ENCODE measurements at places on chromosomes 4 and X. TPM values are rescaled to one million over a fixed set of nuclear protein-coding genes. Genes with fewer than 3 reads are reported as not detected.

The TEX11 gene
- not detected for total RNA-seq

The IQCM gene
- not detected for total RNA-seq

The ETNPPL gene
- total RNA-seq, result not detected

The CPE gene
- 87.3 TPM for total RNA-seq

The PHEX gene
- 1.5 TPM for total RNA-seq

The ITGB1BP2 gene
- total RNA-seq, result 10.9 TPM

The YIPF6 gene
- 27.6 TPM for total RNA-seq

The EIF1AX gene
- total RNA-seq, result 44.1 TPM

The CFAP299 gene
- total RNA-seq, result not detected

The MAGEE1 gene
- total RNA-seq, result 2.0 TPM

DNA sequence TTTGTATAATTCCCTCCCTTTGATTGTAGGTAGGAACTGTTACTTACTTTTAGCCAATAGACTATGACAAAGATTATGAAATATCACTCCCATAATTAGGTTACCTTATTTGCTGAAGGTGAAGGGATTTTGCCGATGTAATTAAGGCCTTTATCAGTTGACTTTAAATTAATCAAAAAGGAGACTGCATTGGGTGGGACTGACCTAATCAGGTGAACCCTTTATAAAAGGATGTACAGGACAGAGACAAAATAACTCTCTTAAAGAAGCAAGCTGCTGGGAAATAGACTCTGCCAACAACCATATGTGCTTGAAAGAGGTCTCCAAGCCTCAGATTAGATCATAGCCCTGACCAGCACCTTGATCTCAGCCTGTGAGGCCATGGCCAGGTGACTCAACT, 167.6 kb downstream of the SOX3 start:
- no peak for DNase-seq

DNA sequence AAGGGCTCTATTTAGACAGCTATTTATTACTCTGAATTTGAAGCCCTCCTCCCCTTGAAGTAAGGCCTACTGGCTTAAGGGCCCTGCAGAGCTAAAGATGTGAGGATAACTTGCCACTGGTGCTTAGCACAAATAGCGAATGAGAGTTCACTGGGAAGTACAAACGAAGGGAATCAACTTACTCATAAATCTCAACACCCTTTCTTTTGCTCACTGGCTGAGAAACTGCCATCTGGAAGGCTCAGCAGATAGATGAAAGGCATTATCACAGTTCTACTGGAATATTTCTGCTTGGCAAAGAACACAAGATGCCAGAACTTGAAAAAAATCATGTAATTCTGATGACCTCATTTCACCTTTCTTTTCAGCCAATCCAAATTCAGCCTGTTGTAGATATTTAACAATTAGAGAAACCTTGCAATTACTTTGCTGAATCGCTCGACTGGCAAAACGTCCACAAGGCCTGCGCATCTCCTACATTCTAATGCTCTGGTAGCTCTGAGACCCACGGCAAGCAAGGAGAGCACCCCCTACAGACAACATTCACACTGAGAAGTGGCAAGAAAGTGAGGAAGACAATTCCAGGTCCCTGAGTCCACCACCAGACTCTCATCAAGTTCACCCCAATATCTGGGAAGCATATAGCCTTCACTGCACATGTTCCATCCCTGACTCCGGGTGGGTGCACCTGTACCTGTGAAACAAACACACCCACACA, 27.5 kb downstream of the TSPAN5 start:
- no peak for DNase-seq

DNA sequence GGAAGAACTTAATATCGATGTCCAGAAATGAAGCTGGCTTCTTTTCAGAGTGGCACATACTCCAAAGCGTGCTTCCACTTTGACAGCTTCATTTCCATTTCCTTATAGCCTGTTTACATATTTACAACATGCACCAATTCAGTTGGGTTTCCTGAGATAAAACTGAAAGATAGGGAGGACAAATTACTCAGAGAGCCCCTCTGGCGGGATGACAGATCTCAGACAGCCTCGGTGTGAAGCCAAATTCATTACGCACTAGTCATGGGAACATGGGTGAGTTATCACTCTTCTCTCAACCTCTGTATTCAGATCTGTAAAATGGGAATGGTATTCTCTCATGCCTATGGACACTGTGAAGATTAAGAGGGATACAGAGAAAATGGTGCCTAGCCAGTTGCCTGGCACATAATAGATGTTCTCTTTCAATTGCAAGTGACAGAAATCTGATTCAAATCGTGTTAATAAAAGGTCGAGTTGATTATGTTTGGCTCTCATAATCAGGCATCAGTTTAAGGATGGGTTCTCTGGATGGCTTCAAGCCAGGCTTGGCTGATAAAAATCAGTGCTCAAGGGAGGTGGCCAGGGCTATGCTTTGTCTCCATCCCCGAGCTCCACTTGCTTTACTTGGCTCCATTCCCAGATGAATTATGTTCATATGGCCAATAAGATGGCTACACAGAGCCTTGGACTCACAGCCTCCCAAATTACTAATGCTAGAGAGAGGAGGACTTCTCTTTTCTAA, 132.2 kb upstream of the C1QTNF7 start:
- DNase-seq, result no peak

- DNase-seq, result no peak
Measured at GRCh38 chr4:33111117-33111516, 2390.9 kb downstream of the PCDH7 start.

DNA sequence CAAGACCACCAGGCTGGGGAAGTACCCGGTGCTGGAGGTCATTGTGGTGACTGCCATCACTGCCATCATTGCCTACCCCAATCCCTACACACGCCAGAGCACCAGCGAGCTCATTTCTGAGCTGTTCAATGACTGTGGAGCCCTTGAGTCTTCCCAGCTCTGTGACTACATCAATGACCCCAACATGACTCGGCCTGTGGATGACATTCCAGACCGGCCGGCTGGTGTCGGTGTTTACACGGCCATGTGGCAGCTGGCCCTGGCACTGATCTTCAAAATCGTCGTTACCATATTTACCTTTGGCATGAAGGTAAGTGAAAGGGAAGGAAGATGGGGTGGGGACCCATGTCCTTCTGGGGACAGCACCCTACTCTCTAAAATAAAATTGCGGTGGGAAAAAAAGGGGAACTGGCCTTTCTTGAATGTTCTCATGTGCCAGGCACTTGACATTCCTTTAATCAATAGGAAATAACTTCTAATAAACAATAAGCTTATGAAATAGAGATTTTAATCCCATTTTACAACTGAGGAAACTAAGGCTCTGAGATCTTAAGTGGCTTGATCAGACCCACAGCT, 51.6 kb downstream of the CLCN4 start:
- no peak for DNase-seq

GRCh38 chr4:8192748-8193738, 6.0 kb upstream of the SH3TC1 start:
- DNase-seq, result peak; percentile 26

DNA sequence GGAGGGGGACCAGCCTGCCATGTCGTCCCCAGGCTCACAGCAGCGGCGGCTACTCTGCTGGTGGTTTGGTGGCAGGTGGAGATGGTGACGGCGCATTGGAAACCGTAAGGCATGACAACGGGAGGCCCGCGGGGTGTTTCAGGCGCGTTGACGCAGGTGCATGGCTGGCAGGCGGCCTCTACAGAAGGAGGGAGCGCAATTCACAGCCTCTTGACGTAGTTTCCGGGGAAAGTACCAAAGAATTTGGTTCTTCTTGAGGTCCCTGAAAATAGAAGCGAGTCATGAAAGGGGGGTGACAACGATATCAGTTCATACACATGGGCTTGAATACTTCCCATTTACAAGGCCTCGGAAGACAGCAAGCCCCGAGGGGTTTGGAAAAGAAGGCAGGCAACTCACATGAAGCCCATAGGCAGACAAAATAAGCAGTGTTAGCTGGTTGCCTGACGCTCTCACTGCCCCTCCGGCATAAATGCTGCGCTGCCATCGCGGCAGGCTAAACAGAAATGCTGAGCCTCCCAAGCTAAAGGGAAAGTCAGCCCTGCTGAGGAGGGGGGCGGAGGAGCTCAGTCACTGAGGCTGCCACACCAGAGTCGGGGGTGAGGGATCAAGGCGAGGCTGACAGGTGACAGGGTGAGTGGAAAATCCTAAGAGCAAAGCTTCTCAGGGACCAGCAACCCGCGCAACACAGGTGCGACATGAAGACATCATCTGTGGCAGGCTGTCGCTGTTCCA, 52.3 kb upstream of the PDLIM3 start:
- no peak for DNase-seq

- DNase-seq, result no peak
Measured at GRCh38 chrX:16711893-16712547, 449 bp downstream of the CTPS2 start.

GRCh38 chr4:130080872-130081451, 985.0 kb downstream of the C4orf33 start:
- no peak for DNase-seq

DNA sequence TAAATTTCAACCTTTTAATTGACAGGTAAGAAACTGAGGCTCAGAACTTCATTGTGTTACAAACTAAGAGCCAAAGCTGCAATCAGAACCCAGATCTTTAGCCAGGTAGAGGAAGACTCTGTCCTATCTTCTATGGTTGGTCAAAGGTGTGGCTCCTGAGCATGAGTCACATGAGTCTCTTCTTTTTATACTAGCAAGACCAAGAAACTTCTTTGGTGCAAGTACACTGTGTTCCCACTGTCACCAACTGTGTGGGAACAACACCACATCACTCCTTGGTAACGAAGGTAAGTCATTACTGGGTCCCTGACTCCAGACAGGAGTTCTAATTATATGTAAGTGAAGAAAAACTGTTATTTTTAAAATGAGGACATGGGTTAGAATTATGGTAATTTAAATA, 290.1 kb downstream of the INPP4B start:
- no peak for DNase-seq

GRCh38 chr4:11732155-11732554, 303.5 kb upstream of the HS3ST1 start:
- no peak for DNase-seq

- DNase-seq, result no peak
Measured at GRCh38 chr4:185238215-185238681, 28.9 kb downstream of the SNX25 start.

DNA sequence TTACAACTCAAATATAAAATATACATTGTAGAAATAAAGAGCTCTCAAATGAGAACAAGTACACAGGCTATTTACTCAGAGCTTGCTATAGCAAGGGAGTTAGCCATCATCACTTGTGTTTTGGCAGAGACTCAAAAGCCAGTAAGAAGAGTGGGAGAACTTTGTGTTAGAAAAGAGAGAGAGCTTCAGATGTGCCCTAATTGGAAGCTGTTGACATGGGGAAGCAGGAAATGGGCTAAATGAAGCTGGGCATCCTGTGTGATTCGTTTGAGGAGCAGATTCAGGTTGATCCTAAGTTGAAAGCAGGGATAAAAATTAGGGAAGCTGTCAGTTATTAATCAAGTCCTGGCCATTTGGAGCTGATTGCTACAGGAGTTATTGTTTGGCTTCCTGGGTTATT, 207.4 kb upstream of the MAOA start:
- DNase-seq, result no peak

DNA sequence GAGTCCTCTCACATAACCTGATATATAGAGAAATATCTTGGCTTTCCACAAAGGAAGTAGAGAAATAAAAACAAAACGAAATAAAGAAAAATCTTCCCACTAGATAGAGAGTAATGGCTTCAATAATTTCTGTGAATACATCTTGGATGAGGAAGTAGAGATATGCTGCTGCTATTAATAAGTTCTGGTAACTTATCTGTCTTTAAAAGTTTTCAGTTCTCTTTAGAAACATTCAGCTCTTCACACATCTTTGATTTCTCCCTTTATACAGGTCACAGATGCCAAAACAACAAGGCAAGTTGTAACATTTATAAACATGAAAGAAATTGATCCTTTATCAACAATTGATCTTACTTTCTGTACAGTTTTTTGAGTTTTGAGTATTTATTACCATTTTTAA, 615.8 kb downstream of the TRAM1L1 start:
- DNase-seq, result no peak

DNA sequence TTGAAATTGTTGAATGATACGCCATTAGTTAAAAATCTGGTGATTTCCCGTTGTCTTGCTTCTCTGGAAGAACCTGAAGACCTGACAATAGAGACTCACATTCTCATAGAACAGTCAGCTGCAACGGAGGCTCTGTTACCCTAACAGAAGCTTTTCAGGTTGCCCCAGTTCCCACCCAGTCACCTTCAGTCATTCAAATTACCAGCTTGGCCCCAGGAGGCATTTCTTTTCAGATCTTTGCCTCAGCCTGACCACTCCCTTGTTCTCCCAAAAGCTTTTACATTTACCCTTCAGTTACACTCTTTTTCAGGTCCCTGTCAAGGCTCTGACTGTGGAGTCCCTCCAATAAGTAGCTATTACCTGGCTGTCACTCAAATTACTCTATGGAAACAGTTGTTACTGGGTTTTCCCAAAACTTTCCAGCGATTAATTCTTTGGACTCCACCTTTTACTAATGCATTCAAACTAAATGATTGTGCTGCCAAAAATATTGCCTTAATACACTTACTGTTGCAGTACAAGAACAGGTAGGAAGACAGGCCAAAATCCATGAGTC, 162.2 kb upstream of the FTHL17 start:
- no peak for DNase-seq

DNA sequence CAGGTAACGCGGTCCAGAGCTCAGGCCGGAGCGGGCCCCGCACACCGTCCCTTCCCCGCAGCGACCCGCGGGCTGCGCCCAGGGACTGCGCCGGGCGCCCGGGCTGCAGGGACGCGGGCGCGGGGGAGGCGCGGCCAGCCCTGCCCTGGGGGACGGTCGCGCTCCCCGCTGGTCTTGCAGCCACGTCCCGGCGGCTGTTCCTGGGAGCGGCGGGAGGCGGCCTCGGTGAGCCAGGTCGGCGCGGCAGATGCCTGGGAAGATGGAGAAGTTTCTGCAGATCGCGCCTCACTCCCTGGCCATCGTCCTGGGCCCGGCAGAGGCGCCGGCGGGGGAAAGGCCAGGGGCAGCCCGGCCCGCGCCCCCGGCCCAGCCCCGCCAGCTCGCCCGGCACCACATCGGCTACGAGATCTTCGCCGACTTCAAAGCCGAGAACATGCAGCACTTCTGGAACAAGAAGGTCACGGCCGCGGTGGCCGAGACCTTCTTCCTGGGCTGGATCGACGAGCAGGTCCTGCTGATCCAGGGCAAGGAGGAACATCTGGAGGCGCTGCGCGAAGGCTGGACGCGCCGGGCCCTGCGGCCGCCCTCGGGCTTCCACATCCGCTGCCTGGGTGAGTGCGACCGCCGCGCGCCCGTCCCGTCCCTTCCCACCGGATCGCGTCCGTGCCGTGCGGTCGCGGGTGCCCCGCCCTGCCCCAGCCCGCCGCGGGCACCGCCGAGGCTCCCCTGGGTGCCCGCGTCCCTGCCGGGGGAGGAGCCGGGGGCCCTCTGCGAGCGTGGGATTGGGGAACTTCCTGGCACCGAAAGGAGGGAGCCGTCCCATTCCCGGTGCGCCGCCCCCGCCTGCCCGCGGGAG, 107.4 kb upstream of the STOX2 start:
- no peak for DNase-seq

GRCh38 chrX:131778269-131779218, 234.7 kb downstream of the OR13H1 start:
- DNase-seq, result no peak

GRCh38 chr4:165288639-165289422, 38.6 kb upstream of the MSMO1 start:
- no peak for DNase-seq

Data from skin of body (tissue), 3 donors.